ENCODE measurements at places on chromosomes 2 and 18.

DNA sequence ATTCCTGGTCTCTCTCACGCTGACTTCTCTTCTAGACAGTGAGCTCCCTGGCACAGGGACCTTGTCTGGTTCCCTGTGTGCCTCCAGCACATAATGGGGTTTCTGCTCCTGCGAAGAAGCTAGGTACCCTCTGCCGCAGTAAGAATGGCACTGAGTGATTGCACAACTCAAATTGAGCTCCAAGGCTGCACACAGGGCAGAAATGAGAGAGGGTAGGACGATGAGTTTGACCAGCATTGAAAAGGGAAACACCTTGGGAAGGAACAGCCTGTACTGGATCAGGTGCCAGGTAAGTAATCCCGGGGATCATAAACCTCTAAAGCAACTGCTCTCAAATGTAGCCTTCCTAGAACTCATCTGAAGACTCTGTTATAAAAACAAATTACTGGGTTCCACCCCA lies 21.0 kb upstream of the MSGN1 start:
- DNase-seq: no peak

DNA sequence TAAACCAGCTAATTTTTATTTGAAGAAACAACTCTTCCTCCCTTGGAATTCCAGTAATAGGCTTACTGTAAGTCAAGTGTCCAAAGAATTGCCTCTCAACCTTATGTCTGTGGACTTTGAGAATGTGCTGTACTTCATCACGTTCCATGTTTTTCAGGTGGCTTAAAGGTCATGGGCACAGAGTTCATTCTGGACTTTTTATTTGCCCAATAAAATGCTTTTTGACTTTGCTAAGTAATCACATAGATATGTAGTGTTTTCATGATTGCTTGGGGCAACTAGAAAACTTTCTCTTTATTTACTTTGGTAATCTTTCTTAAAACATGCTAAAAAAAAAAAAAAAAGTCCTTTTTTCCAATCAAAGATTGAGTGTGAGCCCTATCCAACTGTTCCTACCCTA lies 10.4 kb upstream of the DNAH7 start:
- no peak for DNase-seq

GRCh38 chr2:149885468-149885867 lies 297.9 kb upstream of the MMADHC start:
- DNase-seq: no peak

DNA sequence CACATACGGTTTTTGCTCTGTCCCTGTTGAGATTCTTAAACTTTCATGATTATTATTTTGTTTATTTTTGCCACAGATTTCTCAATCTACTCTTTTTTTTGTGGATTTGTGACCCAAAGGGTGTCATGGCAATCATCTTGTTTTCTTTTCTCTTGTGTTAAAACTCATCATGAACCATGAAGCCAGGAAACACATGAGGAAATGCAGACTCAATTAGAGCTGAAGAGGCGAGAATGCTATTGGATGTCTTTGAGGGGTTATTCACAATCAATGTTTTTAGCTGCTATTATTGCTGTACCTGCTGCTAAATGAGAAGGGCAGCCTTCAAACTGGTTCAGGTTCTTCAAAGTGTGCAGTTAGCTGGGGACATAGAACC lies 99.5 kb upstream of the MMADHC start:
- no peak for DNase-seq

DNA sequence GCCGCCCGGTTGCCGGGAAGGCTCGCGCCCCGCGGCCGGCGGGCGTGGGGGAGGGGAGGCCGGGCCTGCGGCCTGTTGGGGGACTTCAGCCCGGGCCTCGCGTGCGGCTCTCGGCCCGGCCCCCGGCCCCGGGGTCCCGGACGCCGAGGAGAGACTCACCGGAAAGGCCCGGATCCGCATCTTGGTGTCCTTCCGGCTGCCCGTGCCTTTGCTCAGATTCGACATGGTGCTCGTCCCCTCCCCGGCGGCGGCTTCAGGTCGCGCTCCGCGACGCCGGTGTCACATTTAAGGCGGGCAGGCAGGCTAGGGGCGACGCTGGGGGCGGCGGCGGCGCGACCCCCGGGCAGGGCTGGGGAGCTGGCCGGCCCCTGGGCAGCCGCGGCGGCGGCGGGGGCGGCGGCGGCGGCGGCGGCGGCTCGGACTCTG lies 365 bp downstream of the CUL3 start:
- DNase-seq: peak; percentile 73

GRCh38 chr2:10451819-10452218 lies 3.7 kb upstream of the ODC1 start:
- no peak for DNase-seq

- DNase-seq: no peak
Observed at GRCh38 chr2:60159519-60159918, 393.9 kb downstream of the BCL11A start.

DNA sequence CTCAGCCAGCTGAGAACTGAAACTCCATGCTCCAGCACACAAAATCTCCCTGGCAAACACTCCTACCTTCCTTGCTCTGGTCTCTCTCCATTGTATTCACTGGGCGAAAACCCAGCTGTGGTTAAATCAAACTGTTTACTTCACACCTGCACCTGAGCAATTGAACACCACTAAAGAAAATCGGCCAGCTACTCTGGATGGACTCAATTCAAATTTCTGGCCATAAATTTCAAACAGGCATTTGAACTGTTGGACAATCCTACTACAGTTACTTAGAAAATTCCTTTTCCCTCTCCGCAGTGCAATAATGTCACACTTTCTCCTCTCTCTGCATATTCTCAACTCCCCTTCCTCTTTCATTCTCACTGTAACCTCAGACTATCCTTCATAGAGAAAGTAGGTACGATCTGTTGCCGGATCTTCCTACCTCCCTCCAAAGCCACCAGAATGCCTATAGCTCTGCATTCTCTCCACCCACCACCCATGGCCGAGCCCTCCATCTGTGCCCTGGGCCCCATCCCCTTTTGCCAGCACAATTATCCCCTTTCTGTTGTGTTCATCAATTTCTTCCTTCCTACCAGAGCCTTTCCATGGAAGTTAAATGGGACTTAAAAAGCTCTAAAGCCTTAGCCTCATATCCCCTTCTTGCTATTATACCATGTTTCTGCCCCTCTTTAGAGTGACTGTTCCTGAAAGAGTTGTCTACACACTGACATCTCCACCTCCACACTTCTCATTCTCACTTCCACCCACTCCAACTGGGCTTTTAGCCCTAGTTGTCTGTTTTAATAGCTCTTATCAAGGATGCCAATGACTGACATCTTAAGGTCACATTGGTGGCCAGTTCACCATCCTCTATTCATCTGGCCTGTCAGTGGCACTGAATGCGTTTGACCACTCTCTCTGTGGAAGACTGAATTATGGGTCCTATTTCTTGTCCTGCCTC lies 127.5 kb upstream of the SLC1A4 start:
- no peak for DNase-seq

DNA sequence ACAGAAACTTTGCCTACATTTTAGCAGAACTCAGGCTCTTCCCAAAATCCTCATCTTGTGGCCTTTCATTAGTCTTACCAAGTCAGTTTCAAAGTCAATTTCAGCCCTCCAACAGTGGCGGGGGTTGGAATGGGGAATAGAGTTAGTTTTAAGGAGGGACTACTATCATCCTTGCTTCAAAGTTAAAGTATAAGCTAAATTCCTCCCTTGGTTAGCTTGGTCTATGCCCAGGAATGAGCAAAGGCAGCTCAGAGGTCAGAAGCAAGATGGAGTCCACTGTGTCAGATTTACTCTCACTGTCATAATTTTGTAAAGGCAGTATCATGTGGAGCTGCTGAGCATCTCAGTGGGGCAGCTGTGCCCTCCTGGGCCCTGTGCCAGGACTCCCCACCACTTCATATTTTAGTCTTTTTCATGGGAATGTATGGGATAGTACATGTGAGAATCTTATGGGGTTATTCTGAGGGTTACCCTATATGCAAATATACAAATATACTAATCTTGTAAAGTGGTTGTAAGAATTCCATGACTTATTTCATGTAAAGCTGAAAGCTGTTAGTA lies 145.2 kb upstream of the MMADHC start:
- no peak for DNase-seq

DNA sequence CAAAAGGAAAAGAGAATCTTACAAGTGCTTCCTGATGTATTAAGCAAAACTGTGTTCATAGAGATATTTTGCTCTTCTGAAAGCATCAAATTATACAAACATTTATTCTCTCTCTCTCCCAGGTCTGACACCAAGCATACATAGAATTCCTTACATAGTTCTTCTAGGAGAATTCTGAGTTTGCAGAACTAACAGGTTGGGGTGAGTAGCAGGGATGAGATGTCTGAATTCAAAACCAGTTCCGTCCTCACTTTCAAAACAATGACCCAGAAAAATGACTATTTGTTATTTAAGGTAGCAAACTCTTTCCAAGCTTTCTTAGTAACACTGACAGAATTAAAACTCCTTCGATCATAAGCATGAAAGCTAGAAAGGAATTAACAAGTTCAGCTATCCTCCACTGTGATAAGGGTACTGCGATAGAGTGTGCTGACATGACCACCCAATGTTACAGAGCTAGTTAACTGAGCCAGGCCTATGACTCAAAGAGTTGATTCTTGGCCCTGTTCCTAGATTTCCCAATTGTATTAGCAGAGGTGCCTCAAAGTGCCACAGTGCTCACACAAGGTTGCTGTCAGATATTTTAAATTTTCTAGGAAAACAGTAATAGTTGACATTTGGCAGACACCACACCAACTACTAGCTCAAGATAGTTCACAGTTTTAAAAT lies 85.8 kb upstream of the SETBP1 start:
- no peak for DNase-seq

- no peak for DNase-seq
Observed at GRCh38 chr2:18926631-18927524, 337.5 kb upstream of the NT5C1B start.

GRCh38 chr18:42287047-42287446 lies 332.0 kb downstream of the PIK3C3 start:
- no peak for DNase-seq

- no peak for DNase-seq
Observed at GRCh38 chr2:238415036-238415764, 11.5 kb upstream of the ASB1 start.

GRCh38 chr2:121598087-121598486 lies 51.2 kb downstream of the CLASP1 start:
- no peak for DNase-seq

GRCh38 chr2:64019083-64019974 lies at the start of gene VPS54:
Gene VPS54 (minus strand): TSS chr2:64019428. CDS start chr2:63983999, 35,429 bp downstream.
- DNase-seq: peak; percentile 85

DNA sequence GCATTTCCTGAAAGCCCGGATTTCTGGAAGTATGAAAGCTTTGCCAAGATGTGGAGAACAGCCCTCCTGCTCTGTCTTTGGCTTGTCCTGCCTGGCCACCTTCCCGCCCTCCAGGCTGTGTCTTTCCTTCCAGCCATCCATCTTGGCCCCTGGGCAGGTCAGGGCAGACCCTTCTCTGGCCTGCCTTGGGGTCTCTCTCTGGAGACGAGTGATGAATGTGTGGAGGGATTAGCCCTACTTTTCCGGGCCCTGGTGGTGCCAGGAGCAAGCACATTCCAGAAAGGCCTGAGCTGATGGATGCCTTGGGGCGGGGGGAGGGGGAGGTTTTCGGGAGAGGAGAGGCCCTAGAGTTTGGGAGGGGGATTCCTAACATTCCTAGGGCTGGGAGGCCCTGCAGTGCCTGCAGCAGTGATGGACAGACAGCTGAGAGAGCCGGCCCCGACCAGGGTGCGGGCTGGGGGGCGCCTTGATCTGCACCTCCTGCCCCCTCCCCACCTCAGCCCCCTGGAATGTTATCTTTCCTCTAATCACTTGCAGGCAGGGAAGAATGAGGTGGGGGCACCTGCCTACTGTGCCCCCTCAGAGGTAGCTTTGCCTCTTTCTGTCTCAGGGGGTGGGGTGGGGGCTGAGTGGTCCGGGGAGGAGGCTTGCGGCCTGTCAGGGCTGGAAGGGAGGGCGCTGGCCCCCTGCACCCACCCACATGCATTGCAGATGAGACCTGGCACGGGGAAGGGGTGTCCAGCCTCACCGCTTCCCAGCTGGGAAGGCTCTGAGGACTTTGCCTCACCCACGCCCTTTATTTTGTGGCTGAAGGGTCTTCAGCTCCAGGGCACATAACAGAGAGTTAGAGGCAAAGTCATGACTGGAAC lies 156.2 kb downstream of the DDX1 start:
- no peak for DNase-seq

GRCh38 chr2:23584054-23584745 lies 199.2 kb downstream of the KLHL29 start:
- no peak for DNase-seq

DNA sequence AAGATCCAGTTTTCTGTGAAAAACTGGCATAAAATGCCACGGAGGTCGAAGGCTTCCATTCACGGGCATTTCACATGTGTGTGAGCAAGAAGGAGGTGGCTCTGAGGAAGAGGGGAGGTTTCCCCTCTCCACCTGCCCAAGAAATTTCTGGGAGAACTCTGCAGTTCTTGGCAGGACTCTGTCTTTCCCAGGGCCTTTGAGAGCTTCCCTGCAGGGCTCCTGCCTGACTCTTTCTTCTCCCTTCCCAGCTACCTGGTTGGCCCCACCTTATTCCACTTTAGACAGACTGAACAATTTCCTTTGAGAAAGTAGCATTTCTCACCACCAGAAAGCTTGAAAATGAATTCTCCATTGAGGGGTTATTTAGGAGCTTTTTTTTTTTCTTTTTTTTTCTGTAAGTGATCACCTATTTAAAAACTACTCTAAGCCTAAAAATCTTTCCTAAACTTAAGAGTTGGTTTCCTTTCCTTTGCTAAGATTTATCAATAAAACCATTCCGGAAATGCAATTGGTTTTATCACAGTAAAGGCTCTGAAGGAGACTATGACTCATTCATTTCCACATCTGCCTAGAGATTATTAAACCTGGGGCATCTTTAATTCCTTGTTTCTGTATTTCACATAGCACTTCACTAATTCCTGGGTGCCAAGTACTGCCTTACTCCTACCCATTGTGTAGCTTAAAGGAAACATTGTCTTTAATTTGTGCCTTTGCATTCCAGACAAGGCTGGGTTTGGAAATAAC lies 59.3 kb downstream of the UNC80 start:
- no peak for DNase-seq

DNA sequence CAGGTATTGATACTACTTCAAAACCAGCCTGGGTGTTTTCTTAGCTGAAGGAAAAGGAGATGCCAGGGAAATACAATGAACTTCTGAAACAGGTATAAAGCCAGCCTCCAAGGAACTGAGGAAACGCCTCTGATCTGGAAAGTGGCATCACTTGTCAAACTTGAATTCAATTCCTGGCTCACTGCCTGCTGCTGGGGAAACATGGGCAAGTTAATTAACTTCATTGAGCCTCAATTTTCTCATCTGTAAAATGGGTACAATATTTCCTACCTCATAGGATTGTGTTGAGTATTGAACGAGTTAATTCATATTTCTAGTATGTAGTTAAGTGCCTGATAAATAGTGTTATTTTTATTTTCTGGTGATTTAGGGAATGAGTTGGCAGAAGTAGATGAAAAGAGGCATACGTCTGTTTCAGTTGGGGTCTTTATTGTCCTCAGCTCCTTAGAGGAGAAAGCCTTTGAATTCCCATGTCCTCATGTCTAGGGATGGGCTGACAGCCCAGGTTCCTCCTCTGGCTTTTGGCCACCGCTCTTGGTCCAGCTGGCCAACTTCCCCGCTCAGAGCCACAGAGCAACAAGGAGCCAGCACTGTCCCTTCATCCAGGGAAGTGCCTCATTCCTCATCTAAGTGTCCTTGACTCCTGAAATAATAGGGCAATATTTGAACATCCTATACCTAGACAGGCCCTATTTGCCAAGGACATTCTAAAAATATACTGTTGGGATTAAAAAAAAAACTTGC lies 210.5 kb upstream of the GATA6 start:
- DNase-seq: peak; percentile 56
